ENCODE measurements at places on chromosomes 1 and 21.
A peak's percentile ranks its signal among the peaks of the same experiment; 100 is the strongest.

DNA sequence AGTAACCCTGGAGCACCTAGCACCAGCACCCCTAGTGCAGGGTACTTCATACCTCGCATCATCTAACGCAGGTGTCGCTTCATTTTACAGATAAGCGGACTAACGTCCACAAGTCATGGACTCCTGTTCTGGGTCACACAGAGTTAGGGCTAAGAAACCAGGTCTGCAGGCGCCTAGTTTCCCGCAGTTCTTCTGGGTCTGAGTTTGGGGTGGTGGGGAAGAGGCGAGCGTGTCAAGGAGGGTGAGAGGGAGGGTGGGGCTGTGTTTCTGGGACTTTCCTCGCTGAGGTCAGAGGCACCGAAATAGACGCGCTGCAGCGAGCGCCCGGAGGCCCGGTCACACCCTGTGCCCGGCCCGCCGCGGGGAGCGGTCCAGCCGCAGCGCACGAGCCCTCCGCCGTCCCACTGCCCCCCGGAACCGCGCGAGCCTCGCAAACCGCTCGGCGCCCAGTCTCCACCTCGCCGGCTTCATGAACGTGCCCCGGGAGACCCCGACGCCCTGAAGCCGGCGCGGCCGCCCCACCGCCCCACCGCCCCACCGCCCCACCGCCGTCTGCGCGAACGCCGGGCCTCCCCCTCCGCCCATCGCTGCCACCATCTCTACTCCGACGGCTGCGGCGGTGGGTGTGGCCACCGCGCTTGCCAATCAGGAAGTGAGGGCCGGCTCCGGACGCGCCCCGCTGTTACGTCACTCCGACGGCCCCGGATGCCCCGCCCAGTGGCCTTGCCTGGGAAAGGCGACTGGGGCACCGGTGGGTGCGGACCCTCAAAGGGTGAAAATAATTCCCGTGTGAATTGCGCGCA is 12.3 kb downstream of the IFI6 start:
- peak; percentile 63 for DNase-seq

GRCh38 chr21:42218836-42219605 is at the start of gene ABCG1:
ABCG1 (plus strand) TSS chr21:42219140; CDS start chr21:42219263, 123 bp downstream.
- DNase-seq: no peak

DNA sequence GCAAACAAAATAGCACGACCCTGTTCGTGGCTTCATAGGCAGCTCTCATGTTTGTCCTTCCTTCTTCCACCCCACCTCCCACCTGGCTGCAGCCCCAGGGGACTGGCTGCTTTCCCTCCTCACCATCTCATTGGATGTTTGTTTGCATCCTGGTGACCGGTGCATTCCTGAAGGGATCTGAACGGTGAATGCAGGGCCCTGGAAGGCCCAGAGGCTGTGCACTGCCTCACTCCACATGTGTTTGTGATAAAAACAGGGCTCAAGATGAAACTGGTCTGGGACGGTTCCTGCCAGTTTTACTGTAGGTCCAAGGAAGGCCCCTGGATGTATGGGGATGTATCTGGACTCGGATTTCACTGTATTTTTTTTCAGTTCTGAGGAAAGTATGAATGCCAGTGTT is 42.8 kb downstream of the CNN3 start:
- DNase-seq: no peak

DNA sequence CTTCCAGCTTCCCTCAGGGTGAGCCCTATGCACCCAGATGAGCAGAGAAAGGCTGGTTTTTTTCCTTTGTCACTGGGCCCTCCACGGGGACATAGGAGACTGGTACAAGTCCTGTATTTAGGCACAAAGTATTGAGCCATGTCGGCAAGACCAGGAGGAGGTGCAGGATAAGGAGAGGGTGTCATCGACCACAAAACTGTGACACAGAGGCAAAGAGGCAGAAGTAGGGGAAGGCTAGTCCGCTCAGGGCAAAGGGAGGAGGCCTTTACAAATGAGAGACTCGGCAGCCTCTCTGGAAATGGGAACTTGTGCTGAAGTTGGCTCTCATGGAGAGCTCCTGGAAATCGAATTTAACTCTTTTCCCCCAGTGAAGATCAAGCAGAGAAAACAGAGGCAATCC is 70.7 kb upstream of the CAMK1G start:
- no peak for DNase-seq

GRCh38 chr1:167462341-167462740 is 56.0 kb downstream of the CD247 start:
- no peak for DNase-seq

- no peak for DNase-seq
These were observed 380.9 kb upstream of the PRMT6 start for GRCh38 chr1:106675558-106675957.

DNA sequence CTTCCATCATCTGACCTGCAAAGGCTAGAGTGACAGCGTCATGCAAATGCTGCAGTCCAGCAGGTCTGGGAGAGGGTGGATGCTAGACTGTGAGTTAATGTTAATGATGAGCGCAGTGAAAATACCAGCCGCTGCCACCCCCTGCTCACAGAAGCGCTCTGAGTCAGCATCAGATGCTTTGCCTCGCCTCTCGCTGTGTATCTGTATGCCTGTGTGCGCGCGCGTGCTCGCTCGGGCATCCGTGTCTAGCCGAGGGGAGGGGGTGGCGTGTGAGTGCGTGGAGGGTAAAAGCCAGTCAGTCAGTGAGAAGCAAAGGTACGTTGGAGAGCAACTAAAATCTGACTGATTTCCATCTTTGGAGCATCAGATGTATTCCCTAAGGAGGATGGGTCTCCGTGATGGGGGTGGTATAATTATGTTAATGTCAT is 858.7 kb downstream of the USP25 start:
- DNase-seq: no peak
